ENCODE measurements at places on chromosomes 7 and 10.

DNA sequence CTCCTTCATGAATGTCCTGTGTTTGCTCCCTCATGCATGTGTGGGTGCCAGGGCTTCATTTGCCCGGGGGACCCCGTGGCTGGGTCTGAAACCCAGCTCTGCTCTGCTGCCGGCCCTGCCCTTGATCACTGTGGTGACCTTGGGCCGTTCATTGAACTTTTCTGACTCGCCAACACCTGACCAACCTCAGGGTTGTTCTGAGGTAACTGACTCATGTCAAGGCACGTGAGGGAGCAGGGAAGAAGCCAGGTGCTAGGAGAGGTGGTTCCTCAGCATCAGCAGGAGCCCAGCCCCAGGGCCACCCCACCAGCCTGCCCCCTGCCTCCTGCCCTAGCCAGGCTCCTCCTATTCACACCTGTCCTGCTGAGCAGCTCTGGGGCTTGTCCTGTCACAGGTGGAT lies 47.9 kb downstream of the TBATA start:
- no peak for DNase-seq

GRCh38 chr7:135466442-135467206 lies 43.3 kb downstream of the CNOT4 start:
- no peak for DNase-seq

DNA sequence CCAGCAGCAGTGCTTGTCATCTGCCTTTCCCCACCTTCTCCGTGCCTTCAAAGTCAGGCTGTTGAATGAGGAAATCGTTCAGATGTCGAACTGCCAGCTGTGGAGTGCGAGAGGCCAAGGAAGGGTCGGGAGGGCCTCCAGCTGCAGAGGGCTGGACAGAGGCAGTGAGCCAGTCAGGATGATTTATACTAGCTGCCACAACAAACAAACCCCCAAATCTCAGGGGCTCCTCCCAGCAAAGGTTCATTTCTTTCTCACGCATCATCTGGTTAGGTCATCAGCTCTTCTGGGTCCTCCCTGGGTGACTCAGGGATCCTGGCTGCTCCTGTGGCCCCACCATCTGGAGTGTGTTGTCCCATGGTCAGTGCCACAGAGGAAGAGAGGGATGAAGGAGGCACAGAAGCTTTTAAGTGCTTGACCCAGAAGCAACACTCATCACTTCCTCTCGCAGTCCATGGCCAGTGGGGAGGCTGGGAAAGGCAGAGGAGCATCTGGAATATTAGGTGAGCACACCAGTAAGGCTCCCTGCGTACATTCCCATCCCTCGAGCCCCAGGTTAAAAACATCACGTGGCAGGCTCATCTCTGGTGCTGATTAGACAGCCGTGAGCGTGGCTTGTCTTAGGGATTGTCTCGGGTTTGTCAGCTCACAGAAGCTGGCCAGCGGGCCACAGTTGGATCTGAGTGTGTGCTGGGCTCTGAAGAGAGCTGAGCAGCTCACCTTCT lies 140.7 kb downstream of the RGS10 start:
- no peak for DNase-seq

DNA sequence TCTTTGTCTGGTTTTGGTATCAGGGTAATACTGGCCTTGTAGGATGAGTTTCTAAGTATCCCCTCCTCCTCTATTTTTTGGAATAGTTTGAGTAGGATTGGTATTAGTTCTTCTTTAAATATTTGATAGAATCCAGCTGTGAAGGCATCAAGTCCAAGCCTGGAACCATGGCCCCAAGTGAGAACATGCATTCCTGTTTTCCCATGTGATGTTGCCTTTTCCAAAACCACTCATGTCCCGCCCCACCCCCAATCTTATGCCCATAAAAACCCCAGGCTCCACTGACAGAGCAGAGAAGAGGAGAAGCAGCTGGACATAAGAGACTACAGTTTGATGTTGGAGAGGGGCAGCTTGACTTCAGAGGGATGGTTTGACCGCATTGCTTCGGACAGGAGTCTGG lies 71.2 kb downstream of the MINPP1 start:
- no peak for DNase-seq

DNA sequence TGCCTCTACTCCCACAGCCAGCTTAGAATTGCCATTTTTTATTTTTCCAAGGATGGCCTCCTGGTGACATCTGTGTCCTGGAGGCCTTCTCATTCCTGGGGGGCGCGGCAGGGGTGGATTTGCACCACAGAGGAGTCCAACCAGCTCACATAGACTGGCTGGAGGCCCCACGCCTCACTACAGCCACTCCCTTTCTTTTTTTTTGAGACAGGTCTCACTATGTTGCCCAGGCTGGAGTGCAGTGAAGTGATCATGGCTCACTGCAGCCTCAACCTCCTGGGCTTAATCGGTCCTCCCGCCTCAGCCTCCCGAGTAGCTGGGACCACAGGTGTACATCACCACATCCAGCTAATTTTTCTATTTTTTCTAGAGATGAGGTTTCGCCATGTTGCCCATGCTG lies 57.6 kb upstream of the DOCK1 start:
- DNase-seq = no peak

DNA sequence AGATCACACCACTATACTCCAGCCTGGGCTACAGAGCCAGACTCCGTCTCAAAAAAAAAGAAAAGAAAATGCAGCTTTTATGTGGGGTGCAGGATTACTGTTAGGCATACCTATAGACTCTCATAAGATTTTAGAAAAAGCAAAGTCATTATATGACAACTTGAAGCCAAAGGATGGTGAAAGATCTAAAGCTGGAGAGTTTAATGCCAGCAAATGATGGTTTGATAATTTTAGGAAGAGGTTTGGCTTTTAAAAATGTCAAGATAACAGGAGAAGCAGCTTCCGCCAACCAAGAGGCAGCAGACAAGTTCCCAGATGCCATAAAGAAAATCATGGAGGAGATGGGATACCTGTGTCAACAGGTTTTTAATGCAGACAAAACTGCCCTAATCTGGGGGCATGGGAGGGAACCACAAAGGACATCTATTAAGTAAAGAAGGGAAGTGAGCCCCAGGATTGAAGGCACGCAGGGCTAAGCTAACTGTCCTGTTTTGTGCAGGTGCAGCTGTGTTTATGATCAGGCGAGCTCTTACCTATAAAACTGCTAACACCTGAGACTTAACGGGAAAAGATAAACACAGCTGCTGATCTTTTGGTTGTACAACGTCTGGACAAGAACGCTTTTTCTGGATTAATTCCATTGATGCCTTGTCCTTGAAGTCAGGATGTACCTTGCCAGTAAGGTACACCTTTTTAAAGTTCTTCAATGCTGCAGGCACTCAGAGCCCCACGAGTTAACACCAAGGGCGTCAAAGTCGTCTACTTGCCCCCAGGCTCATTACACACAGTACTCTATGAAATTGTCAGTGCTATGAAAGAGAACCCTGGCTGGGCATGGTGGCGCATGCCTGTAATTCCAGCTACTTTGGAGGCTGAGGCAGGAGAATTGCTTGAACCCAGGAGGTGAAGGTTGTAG lies 10.5 kb upstream of the ANKRD61 start:
- peak; percentile 47 for DNase-seq

- no peak for DNase-seq
Observed at GRCh38 chr7:112946350-112946749, 140.3 kb downstream of the GPR85 start.

GRCh38 chr7:83677180-83677866 lies 28.4 kb upstream of the SEMA3E start:
- peak; percentile 8 for DNase-seq

GRCh38 chr10:97280783-97281182 lies 11.7 kb downstream of the ARHGAP19 start:
- DNase-seq = no peak

GRCh38 chr7:81478664-81479063 lies 291.2 kb downstream of the HGF start:
- peak; percentile 43 for DNase-seq

DNA sequence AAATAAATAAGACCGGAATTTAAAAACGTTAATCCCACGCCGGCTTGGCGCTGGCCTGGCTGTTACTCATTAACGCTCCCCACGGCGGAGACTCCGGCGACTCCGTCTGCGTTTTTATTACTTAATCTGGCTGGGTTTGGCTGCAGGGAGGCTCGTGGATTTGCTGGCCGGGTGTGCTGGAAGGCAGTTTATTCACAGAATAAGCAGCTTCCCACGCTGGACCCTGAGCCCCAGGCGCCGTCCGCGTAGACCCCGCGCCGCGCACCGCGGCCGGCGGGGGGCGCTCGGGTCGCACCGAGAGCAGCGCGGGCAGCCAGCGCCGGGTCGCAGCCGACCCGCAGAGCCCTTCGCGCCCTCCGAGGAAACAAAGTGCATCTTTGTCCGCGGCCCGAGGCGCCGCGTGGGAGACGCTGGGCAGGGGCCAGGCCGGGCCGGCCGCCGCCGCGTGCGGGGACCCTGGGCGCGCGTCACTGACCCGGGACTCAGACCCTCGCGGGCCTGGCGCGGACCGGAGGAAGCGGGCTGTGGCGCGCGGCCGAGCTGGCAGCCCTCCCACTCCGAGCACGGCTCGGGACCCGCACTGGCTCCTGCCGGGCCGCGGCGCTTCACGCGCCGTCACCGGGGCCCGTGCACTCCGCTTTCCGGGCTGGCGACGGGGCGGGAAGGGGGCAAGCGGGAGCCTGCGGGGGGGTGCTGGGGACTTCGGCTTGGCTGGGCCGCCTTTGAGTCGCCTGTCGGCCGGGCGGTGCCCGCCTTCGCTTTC lies 587 bp upstream of the GRK5 start:
- DNase-seq = no peak

GRCh38 chr10:133189726-133190125 lies 29.7 kb downstream of the KNDC1 start:
- no peak for DNase-seq

DNA sequence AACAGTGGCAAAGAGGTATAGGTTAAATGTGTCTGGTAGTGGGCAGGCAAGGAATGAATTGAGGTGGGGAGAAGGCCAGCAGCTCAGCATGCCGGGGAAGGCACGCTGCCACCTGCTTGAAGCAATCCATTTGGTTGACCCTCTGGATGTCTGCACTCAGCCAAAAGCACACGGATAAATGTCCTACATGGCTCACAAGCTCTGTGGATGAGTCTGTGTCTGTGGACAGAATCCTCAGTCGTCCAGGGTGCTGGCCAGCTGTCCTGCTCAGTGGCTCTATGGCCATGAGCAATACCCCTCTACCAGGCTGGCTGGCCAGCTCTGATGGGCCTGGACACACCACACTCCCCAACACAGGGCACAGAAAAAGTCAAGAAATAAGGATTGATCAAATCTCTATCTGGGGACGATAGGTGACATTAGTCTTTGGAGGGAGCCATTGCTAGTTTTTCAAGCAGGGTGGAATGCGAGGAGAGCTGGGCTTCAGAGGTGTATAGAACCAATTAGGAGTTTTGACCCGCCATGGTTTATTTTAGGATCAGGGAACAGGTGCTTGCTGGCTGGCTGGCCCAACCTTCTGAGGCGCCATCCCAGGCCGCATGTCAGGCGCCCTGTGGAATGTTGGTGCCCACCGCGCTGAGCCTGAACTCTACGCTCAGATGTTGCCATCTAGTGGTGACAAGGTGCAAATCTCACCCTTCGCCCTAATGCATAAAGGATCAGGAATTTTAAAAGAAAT lies 493.4 kb downstream of the TNS3 start:
- DNase-seq = peak; percentile 29

DNA sequence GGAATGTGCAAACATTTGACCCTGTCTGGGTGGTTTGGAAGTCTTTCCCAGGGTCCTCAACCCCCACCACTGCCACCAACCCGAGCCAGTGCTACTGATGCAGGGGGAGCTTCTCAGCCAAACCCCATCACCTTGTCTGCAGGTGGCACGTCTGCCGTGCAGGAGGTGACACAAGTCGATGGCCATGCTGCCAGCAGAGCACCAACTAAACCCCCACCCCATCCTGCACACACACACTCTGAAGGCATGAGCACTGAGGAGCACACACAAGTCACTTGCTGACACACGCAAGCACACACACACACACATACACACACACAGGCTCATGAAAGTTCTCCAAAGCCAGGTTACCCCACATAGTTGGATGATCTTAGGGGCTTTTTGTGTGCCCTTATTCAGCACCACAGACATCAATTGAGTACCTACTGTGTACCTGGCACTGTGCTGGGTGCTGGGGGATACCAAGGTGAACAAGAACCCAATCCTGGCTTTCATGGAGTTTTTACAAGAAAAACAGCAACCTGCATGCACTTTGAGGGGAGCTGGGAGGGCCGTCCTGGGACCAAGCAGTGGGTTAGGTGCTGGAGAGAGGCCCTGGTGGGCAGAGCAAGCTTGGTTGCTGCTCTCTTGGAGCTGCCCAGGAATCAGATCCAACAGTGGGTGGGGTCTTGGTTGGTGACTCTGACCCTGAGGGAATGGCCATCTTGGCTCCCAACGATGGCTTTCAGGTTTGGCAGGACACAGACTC lies 118.8 kb downstream of the RGS10 start:
- no peak for DNase-seq

DNA sequence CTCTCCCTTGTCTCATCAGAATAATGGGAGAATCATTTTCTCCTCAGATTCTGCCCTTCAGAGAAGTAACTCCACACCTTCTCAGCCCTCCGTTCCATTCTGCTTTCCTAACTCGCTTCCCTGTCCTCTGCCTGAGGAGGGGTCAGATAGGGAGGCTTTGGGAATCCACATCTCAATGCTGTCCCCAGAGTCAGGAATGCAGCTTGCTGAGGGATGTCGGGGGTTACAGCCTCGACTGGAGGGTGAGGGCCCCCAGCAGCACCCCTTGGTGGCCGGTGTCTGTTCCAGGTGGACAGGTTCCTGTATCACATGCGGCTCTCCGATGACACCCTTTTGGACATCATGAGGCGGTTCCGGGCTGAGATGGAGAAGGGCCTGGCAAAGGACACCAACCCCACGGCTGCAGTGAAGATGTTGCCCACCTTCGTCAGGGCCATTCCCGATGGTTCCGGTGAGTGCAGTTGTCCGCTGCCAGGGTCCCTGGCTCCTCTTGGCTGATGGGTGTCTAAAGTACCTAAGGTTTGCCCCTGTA lies 6.9 kb downstream of the HKDC1 start:
- DNase-seq = no peak

DNA sequence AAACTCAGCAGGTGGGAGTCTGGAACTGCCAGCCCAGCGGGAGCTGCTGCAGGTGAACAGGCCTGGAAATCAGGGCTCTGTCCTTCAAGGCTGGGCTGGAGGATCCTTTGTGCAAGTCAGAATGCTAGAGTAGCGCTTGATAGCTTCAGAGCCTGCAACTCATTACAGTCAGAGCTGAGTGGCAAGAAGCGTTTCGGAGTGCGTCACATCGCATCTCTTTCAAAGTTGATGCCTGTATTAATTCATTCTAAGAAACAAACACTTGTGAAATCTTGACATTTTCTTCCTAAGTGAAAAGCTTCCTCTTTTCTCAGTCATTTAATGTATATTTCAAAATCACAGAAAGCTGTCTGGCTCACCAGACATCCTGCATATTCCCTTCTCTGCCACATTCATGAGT lies 121.2 kb upstream of the NPS start:
- DNase-seq = no peak

DNA sequence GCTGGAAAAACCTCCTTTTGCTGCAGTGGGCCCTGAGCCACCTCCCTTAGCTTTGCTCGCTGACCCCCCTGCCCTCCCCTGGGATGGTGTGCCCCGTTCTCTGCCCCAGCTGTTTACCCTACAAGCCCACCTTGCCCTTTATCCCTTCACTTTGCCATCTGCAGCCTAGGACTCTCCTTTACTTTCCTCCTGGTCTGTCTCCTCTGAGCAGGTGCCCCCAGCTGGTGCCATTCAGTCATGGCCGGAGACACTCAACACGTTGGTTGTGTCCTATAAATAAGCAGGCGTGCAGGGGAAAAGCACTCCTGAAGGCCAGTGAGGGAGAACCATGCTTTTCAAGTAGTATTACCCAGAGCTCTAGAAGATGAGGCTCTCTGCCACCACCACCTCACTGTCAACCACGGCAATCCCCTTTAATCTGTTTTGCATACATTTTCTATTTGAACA lies 6.1 kb downstream of the RASSF4 start:
- DNase-seq = no peak
